CD4-positive, CD25-positive, alpha-beta regulatory T cell (primary cell): ENCODE measurements at places on chromosomes 16 and 17. TPM values are rescaled to one million over a fixed set of nuclear protein-coding genes. Genes with fewer than 3 reads are reported as not detected.

DNA sequence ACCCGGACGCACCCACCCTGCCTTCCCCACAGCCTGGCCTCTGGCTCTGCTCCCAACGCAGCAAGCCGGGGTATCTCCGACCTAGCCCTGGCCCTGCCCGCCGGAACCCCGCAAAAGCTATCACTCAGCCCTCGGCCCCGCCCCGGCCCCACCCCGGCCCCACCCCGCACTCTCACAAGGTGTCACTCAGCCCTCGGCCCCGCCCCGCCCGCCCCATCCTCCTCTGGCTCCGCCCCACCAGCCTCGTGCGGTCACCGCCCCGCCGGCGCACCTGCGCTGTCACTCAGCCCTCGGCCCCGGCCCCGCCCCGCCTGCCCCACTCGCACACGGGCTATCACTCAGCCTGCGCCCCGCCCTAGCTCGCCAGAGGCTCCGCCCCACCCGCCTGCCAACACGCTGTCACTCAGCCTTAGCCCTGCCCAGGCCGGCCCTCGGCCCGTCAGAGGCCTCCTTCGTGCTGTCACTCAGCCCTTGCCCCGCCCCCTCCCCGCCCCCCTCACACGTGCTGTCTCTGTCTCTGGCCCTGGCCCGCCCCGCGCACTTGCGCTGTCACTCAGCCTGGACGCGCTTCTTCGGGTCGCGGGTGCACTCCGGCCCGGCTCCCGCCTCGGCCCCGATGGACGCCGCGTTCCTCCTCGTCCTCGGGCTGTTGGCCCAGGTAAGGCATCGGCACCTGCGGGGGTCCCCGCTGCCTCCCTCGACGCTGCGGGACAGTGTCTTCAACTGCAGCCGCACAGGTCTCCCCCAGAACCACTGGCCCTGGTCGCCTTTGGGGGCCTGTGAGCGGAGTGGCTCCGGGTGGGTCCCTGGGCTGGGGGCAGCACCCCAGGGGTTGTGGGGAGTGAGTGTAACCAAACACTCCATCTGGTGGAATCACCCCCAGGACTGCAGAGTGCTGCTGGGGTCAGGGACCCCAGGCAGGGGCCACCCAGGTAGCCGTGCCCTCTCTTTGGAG lies at the start of gene CDH15:
TSS of gene CDH15 (plus strand) at position 533 of the 955 bp plus-strand sequence. CDS start at position 617, 84 bp downstream.
- peak; percentile 93 for DNase-seq

GRCh38 chr16:12062343-12063003 lies 85.9 kb downstream of the SNX29 start:
- no peak for DNase-seq

DNA sequence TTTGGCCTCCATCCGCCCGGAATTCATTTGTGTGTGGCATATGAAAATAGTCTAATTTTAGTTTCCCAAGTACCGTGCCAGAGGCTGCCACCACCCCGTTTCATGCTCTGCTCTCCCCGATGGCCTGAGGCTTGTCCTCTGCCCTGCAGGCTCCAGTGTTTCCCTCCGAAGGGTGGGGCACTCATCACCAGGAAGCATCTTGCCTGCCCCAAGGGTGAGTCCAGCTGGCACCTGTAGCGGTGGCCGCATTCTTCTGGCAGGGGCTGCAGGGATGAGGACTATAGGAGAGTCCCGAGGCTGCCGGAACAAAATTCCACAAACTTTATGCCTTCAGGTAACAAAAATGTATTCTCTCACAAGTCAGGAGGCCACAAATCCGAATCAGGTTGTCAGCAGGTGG lies 23.1 kb upstream of the CMIP start:
- no peak for DNase-seq

- no peak for DNase-seq
Observed at GRCh38 chr17:68169840-68170239, 78.0 kb upstream of the AMZ2 start.

DNA sequence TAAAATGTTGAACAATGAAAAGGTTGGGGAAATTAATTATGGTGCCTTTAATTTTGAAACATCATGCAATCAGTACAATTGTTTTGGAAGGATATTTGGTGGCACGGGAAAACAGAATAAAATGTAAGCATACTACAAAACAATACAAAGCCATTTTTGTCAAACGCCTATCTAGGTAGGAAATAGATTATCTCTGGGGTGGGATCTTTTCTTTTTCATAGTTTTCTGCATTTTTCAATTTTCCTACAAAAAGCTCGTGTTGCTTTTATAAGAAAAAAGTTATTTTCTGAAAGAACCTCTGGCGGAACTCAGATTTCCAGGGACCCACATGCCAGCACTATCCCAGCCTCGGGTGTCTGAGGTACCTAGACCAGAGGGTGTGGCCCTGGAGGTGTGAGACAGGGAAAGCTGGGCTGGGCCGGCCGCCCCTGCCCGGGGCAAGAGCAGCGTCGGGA lies 961 bp upstream of the MAP3K3 start:
- DNase-seq: no peak

DNA sequence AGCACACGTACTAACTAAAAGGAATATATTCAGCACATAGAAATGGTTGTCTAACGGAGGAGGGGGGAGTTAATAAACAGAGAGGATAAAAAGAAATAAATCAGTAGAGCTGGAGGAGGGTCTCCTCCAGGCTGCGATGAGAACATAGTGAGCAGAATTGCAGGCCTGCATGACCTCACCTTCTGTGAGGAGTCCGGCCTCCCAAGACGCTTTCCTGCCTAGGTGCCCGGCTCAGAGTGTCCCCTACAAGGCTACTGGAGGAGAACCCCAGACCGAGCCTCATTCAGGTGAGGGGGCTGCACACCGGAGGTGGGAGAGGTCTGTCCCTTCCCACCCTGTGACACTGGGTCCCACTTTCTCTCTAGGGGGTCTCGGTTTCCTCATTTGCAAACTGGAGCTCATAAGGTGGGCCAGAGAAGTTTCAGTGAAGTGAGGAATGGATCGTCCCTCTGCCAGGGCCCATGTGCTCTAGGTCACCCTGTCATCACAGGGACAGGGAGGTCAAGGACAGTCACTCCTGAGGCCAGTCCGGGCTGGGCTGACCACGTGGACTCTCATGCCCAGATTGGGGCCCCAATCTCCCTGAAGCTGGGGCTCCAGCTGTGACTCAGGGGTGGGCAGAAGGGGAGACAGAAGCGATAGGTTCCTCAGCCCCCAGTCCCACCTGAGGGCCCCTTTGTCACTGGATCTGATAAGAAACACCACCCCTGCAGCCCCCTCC lies 3.3 kb upstream of the HBM start:
- DNase-seq: no peak

GRCh38 chr17:32584792-32585191 lies 98.0 kb downstream of the CDK5R1 start:
- DNase-seq: no peak

DNA sequence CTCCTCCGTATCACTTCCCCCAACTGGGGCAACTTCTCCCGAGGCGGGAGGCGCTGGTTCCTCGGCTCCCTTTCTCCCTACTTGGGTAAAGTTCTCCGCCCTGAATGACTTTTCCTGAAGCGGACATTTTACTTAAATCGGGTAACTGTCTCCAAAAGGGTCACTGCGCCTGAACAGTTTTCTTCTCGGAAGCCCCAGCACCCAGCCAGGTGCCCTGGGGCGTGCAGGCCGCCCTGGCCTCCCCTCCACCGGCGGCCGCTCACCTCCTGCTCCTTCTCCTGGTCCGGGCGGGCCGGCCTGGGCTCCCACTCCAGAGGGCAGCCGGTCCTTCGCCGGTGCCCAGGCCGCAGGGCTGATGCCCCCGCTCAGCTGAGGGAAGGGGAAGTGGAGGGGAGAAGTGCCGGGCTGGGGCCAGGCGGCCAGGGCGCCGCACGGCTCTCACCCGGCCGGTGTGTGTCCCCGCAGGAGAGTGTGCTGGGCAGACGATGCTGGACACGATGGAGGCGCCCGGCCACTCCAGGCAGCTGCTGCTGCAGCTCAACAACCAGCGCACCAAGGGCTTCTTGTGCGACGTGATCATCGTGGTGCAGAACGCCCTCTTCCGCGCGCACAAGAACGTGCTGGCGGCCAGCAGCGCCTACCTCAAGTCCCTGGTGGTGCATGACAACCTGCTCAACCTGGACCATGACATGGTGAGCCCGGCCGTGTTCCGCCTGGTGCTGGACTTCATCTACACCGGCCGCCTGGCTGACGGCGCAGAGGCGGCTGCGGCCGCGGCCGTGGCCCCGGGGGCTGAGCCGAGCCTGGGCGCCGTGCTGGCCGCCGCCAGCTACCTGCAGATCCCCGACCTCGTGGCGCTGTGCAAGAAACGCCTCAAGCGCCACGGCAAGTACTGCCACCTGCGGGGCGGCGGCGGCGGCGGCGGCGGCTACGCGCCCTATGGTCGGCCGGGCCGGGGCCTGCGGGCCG lies 1.6 kb downstream of the HIC1 start:
- DNase-seq: peak; percentile 73

- DNase-seq: no peak
Observed at GRCh38 chr16:47363761-47364160, 97.1 kb downstream of the ITFG1 start.

DNA sequence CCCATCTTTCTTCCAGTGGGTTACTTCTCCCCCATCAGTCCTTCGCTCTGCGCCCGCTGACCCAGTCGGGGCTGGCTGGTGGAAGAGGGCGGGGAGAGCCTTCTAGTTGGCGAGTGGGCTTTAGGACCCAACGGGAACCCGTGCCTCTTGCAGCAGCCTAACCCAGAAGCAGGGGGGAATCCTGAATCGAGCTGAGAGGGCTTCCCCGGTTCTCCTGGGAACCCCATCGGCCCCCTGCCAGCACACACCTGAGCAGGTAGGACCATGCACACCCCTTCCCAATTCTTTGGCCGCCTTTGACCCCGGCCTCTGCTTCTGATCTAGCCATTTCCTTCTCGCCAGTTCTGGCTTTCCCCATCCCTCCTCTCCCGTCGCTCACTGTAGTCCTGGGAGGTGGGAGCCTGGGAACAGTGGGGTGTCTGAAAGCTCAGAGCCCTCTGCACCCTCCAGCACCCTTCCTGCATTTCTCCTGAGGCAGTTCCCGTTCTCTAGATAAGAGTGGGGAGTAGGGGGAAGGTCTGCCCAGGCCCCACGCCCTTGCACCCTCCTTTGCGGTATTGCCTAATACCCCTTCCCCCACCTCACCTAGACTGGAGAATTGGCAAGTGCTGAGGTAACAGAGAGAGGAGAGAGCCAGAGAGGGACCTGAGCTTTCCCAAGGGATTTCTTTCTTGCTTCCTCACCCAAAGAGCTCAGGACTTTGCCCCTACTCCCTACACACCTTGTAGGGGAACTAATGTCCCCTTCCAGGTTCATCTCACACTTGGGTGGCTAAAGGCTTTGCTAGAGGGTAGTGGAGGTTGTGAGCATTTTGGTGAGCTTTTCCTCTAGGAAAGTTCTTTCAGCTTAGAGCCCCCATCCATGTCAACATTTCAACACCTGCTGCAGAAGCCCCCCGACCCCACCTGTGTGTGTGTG lies at the start of gene RARA:
TSS of gene RARA (plus strand) at position 150 of the 918 bp plus-strand sequence. CDS start 22,039 bp downstream, outside the sequence.
- no peak for DNase-seq

TP53TG3C gene
- total RNA-seq: not detected

HS3ST3A1 gene
- 8.3 TPM for total RNA-seq

TMEM88 gene
- total RNA-seq: 31.5 TPM

RAP1GAP2 gene
- total RNA-seq: 87.6 TPM

HOXB2 gene
- total RNA-seq: 19.1 TPM

OTOP3 gene
- not detected for total RNA-seq

SLC52A1 gene
- total RNA-seq: 0.22 TPM

HSD11B2 gene
- not detected for total RNA-seq

TACO1 gene
- total RNA-seq: 9.3 TPM
